Thymus (tissue), 14 donors: ENCODE measurements at places on chromosomes 12 and 14. TPM values are rescaled to one million over a fixed set of nuclear protein-coding genes. Genes with fewer than 3 reads are reported as not detected.

ADGRD1 gene
- total RNA-seq = 0.94 TPM

DNA sequence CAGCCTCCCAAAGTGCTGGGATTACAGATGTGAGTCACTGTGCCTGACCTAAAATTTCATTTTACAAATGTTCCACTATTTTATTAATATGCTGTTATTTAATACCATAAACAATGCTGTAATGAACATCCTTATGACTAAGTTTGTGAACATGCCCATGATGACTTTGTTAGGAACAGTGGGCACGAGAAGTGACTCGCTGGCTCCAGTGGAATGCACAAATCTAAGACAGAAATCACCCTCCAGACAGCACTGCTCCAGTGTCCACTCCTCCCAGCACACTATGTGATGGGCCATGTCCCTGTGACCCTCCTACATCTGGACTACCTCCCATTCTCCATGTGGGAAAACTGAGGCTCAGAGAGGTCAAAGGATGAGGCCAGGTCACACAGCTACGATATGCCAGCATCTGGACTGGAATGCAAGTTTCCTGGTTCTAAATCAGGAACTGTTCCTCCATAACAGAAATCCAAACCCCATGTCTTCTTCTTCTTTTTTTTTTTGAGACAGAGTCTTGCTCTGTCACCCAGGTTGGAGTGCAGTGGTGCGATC is 57.9 kb downstream of the GPR68 start:
- DNase-seq = no peak

BMAL2 gene
- 13.3 TPM for total RNA-seq

DNA sequence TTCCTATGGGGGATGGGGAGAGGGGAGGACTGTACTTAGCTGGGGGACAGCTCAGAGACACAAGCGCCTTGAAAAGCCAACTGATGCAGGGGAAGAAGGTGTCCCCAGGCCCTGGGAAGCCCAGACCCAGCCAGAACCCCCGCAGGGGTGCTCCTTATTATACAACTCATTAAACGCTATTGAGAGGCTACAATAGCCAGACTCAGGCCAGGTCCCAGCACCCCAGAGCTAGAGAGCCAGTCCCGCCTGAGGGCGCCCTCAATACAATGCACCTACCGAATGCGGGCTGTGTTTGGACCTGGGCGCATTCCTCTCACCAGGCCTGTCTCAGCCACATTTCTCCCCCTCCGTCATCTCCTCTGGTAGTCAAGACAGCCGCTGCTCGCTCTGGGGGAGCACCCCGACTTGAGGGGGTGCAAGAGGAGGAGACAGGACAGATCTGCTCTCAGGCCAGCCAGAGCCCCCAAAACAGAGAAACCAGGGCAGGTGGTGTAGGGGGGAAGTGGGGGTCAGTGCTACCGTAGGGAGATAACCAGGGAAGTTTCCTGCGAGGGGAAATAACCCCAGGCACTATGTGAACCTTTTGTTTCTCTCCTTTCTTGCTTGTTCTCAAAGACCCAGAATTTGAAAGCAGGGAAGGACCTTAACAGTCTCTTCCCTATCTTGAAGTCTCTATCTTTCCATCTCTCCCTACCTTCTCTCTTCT is 6.1 kb upstream of the ASIC1 start:
- DNase-seq = no peak

- DNase-seq = no peak
These were observed 12.1 kb upstream of the OR6J1 start for GRCh38 chr14:22656226-22656625.

- DNase-seq = peak; percentile 40
These were observed 4.9 kb downstream of the ZBTB39 start for GRCh38 chr12:57001448-57001906.

DNA sequence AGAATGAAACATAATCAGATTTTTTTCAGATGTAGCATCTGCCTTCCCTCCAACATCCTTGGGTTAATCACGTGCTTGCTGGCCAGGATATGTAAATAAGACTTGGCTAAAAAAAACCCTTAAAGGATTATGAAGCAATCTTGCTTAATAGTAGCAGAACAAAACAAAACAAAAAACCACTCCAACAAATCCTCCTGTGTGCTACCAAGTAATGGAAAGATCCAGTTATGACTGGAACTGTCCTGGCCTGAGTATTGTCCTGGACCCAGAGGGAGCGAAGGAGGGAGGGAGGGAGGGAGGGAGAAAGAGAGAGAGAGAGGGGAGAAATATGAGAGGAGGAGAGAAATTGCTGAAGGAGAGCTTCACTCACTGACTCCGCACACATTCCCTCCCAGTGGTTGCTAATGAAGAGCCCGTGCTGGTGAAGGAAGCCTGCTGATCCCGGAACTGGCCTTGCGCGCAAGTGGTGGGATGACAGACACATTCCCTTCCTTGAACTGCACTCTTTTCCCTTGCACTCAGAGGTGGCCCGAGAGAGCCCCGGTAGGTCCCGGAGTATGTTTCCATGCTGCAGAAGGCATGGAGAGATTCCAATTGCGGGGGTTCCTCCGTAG is 57.2 kb downstream of the HMGA2 start:
- no peak for DNase-seq

SP1 gene
- 37.4 TPM for total RNA-seq

GPD1 gene
- 0.38 TPM for total RNA-seq

PPP1R36 gene
- 0.61 TPM for total RNA-seq

DNA sequence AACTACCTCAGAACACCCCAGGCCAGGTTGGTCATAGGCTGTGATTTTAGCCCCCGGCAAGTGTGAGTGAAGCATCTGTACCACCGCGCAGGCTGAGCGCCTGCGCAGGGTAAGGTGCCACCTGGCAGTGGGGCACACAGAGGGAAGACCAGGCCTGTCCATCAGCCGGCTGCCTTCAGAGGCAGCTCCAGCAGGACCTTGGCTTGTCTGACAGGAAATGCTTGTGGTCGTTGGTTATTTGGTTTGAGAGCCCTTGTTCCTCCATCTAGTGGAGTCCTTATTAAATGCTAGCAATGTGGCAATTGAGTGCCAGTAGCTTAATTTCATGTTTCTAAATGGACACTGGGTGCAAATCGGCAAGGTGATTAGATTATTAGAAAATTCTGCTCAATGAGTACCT is 27.5 kb downstream of the SLC25A29 start:
- DNase-seq = no peak

DHRS2 gene
- 0.28 TPM for total RNA-seq

DNA sequence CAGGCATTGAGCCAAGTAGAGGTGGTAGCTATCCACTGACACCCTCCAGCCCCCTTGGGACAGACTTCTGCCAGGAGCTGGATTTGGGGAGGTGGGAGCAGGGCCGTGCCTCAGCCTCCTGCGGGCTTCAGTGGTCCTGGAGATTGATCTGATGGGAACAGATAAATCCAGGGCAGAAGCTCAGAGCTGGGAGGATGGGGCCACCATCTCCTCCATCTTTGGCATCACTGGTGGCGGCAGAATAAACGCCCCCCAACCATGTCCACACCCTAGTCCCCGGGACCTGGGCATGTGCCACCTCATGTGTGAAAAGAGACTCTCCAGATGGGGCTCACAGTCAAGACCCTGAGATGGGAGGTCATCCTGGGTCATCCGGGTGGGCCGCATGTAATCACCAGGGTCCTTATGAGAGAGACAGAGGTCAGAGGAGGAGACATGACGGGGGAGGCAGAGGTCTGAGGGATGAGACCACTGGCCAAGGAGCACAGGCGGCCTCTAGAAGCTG is 209.6 kb upstream of the RTL1 start:
- DNase-seq = no peak

- no peak for DNase-seq
These were observed 546.2 kb upstream of the FOXG1 start for GRCh38 chr14:28220391-28220790.

HOXC12 gene
- total RNA-seq = 0.05 TPM

SYNDIG1L gene
- under 0.01 TPM for total RNA-seq

DNA sequence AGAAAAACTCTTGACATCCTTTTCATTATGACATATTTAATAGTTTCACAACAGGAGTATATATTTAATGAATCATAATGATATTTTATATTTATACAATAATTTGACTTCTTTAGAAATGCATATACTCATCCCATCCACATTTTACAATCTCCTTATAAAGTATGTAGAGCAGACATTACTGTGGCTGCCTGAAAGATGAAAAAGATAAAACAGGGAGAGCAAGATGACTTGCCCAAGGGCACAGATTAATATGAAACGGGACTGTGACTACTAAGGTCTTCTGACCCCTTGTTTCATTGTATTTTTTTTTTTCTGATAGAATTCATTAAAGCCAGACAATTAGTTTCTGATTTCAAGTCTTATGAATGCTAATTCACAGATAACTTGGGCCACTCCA is 293.6 kb downstream of the SOX5 start:
- DNase-seq = no peak

DNA sequence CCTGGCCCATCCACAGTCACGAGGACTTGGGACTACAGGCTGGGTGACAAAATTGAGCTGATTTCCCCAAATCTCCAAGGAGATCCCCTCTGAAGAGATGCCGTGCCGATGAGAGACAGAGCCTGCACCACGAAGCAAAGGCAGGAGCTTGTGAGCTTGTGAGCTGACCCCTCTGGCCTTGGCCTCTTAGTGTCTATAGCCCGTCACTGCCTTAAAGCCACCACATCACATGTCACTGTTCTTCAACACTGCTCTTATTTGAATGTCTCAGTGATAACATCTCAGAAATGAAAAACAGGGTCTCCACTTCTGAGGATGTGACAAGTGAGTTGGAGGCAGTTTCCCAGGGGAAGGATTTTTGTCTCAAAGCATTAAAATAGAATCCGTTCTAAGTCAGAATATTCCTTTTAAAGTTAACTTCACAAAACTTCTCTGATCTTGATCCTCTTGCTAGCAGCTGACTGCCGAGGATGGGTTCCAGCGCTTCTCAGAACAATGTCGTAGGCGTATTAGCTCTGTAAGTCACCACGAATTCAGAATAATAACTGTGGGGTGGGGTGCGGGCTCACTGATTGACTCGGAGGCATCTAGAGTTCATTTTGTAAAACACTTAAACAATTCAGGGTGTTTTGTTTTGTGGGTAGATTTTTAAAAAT is 37.5 kb downstream of the CHST11 start:
- DNase-seq = no peak

RILPL1 gene
- total RNA-seq = 3.4 TPM

DNA sequence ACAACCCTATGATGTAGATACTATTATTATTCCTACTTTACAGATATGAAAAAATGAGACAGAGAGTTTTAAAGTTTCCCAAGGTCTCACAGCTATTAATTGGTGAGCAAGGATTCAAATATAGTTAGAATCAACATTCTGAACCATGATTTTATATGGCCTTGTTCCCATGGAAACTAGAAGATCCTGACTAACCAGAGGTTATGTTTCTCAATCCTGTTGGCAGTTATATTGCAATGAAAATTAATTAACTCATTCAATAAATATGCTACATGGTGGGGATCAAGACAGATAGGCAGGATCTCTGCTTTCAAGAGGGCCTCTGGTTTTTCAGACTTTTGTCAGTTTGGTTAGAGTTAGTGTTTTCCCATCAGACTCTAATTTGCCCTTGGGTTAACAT is 9.3 kb upstream of the FUT8 start:
- DNase-seq = no peak

B4GALNT3 gene
- total RNA-seq = 3.1 TPM

ATL1 gene
- total RNA-seq = 1.5 TPM

- no peak for DNase-seq
These were observed 125.0 kb downstream of the ARMH4 start for GRCh38 chr14:58026967-58027366.

- no peak for DNase-seq
These were observed 25.9 kb downstream of the TRIM9 start for GRCh38 chr14:51069055-51069454.

DNA sequence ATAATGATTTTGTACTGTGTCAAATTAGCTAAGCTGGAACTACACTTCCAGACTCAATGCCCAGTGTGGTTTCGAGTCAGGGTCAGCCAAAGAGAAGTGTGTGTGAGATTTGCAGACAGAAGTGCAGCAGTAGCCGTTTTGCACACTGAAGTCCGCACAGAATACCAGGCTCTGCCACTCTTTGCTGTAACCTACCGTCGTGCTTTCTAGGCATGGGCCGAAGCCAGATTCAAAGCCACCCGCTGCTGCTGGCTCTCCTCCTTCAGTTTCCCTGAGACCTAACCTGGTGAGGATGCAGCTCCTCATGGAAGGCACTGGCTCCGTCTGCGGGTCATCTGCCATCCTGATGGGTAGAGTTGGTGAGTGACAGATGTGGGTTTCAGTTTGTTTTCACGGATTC is 48.8 kb downstream of the LRTM2 start:
- no peak for DNase-seq

DNA sequence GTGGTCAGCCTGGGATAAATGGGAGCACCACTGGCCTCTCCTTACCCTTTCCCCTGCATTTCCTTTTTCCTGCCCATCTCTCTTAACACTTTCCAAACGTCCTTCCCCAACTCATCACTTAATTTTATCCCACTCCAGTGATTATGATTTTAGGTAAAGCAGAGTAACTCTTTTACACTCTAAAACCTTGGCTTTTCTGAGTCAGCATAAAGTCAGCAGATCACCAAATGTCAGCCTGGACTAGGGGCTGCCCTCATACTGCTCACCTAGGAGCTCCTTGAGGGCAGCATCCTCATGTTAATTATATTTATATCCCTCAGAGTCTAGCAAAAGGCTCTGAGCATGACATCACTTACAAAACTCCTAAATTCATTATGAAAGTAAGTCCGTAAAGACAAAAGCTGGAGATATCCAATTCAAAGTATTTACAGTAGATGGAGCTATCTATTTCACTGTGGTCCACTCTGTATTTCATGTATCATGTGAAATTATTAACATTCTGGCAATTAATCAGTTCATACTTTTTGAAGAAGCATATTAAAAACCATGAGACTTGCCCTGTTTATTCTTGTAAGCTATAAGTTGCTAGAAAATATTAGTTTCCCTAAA is 17.0 kb upstream of the DICER1 start:
- DNase-seq = no peak

DNA sequence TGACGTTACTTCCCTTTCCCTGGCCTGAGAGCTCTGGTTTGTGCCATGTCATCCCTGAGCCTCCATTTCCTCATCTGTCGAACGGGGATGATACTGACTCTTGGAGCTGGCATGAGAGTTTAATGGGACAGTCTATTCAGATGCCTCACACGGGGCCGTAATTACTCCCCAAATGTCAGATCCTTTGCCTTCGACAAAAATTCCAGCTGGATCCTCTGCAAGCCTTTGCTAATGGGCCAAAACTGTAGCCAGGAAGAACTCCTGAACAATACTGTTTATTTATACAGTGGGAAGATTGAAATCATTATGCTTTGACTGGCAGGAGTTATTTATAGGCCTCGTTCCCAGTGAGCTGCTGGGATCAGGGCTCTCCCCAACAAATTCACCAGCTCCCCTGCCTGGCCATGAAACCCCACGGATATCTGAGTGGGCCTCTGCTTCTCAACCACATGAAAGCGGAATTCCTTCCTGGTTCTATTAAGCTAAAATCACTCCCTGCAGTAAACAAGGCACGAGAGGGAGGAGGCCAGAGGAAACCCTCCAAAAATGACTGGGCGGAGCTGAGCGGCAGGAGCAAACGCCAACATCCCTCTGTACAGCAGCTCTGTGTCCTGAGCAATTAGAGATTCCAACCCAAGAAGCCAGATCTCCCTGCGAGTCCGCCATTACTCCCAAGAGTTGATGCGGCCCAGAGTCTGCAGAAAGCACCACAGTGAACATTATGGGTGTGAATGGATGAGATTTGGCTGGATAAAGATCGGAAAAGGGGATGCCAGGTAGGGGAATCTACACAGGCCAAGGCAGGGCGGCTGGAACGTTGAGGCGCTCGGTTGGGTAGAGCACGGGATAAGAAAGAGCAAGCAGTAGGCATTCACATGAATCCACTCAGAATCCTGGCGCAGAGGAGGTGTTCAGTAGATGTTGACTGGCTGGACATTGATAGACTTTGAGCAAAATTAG is 326.1 kb downstream of the BCL11B start:
- no peak for DNase-seq

CACNA2D4 gene
- total RNA-seq = 5.1 TPM

- no peak for DNase-seq
These were observed 8.7 kb downstream of the POLE2 start for GRCh38 chr14:49679271-49679670.

ST8SIA1 gene
- total RNA-seq = 1.6 TPM
